Activated CD4-positive, alpha-beta T cell treated with anti-CD3 and anti-CD28 coated beads, Interleukin-2, amount 50 U/mL, for 24 hours (primary cell): ENCODE measurements at places on chromosomes 5 and 9.

DNA sequence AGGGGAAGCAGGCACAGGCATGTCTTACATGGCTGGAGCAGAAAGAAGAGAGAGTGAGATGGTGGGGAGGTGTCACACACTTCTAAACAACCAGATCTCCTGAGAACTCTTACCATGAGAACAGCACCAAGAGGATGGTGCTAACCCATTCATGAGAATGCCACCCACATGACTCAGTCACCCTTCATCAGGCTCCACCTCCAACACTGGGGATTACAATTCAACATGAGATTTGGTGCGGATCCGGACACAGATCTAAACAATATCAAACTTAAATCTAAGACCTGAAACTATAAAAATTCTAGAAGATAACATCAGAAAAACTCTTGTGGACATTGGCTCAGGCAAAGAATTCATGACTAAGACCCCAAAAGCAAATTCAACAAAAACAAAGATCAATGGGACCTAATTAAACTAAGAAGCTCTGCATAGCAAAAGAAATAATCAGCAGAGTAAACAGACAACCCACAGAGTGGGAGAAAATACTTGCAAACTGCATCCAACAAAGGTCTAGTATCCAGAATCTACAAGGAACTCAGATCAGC lies 65.4 kb downstream of the SPATA31C2 start:
- no peak for DNase-seq

- DNase-seq = no peak
Measured at GRCh38 chr9:91682806-91683205, 259.2 kb upstream of the NFIL3 start.

DNA sequence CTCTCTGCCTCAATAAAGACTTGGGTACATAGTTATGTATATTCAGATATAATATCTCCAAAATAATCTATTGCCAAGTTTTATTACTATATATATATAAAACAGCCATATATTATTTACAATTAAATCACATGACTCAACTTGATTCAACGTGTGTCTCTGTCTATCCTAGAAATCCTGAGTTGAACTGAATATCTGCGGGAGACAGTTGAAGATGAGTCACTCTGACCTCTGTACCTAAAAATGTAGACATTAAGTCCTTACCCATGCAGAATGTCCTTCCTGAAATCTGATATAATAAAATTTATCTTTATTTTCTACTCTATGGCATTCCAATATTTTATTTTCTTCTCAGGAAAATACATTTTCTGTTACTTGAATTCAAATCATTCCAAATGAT lies 218.2 kb upstream of the PRDM9 start:
- no peak for DNase-seq

GRCh38 chr5:116583862-116584222 lies 9.2 kb upstream of the SEMA6A start:
- no peak for DNase-seq

DNA sequence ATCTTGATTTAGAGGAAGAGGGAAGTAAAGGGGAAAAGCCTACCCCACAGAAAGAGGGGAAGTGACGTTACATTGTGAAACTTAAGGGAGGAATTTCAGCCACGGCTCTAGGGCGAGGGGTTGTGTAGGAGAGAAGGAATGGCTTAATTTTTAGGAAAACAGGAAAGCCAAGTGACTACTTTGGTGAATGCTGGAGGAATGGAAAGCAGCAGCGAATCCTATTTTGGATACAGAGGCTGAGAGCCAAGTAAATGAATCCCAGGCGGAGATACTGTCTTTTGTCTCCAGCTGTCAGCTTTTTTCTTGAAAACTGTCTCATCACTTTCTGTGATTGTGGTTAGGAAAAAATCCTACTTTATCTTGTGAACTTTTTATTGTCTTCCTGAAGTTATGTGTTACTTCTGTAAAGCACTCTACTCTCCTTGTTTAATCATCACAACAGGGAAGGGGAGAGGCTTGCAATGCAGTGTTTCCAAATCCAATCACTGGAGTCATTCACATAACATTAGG lies 188.4 kb downstream of the TSSK1B start:
- no peak for DNase-seq

DNA sequence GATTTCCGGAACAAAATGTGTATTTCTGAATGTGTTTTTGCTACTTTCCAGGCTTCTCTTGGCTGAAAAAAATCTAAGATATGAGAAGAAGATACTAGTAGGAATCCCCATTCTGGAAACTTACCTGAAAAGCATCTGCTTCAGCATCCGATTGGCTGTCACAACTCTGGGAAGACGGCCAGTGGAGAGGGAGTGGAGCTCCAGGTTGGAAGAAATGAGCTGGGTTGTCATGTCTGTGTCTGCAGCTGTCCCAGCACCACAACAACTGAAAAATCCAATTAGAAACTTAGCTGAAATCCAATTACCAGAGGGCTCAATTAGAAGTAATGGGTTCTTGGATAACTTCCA lies 3.0 kb downstream of the PSMB7 start:
- no peak for DNase-seq

DNA sequence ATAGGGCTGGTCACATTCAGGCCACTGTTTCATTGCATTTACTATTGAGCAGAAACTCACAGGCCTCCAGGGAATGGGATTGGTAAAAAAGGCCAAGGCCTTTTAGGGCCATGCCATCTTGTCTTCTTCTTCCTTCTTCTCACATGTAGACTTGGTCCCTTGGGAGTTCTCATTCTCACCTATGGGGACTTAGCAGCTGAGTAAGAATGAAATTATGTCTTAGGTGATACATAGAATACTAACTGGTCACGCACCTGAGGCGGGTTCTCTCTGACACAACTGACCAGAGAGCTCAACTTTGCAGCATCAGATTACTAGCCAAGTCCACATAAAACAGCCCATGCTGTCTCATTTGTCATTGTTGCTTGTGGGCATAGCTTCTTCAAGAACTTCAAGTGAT lies 641.8 kb downstream of the EFNA5 start:
- DNase-seq = no peak

DNA sequence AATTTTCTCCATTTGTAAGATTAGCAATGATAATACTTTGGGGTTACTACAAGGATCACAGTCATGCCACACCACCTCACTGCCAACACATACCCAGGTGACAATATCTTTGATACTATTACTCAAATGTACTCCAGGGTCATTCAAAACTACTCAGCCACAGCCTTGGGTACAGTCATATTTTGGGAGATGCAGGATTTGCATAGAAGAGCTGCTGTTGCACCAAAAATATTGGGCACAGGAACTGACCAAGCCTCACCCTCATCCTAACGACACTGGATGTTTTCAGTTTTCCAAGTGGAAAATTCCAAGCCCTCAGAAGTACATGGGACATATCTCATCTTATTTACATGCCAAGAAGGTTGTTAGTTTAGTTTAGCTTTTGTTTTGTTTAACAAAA lies 120.9 kb upstream of the C6 start:
- no peak for DNase-seq

DNA sequence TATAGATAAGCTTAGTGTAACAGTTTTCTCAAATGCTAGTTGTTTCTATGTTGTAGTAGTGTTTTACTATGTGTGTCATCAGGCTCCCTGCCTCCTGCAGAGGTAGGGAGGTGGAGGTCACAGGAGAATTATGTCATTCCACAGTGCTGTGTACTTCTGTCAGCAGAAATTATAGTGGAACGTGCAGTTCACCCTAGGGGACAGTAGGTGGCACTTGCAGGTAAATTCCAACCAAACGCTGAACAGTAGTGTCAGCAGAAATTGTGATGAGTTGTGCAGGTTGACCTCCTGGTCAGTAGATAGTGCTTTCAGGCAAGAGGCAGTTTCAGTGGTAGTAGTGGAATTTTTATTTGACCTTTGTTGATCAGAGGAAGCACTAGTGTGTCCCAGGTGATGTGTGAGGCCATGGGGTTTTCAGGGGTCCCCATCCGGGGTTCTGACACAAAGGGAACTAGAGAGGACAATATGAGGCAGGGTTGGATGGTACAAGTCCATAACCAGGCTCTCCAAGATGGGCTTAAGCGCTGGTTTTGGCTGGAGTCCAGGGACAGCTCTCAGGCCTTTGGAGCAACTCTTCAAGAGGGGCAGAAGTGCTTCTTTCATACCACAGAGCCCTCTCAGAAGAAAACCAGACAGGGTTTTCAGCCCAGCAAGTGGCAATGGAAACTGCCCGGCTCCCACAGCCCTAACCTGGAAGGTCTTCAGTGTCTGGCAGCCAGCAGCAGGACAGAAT lies 402.9 kb downstream of the CYLC2 start:
- no peak for DNase-seq

DNA sequence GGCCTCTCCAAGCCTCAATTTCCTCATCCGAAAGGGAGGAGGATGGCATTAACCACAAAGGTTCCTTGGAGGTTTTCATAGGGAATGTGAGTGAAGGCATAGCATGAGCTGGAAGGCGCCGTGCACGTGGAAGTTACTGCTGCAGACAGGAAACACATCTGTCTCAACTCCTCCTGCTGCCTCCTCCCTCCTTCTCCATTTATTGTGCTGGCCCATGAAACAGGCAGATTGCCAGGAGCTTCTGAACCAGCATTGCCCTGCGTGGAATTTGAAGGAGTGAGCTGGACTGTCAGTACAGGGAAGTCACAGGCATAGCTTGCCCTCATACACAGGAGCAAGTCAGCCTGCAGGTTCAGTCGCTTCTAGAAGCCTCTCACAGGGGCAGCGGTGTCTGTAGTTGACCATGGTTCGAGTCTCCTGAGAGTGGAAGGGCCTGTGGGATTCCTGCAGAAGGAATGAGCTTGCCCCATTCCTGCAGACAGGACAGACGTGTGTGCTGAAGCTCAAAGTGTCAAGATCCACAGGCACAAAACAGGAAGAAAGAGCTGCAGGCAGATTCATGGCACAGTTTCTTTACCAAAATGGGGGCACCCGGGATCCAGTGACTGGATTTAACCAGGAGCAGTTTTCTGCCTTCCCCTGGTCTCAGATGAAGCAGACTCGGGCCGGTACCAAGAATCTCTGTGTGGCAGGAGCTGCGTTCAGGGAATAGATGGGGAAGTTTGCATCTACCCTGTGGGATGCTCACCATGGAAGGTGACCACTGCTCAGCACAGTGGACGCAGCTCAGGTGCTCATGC lies 48.7 kb upstream of the CTSL start:
- no peak for DNase-seq

GRCh38 chr5:132823481-132824050 lies 6.9 kb downstream of the SHROOM1 start:
- DNase-seq = no peak

DNA sequence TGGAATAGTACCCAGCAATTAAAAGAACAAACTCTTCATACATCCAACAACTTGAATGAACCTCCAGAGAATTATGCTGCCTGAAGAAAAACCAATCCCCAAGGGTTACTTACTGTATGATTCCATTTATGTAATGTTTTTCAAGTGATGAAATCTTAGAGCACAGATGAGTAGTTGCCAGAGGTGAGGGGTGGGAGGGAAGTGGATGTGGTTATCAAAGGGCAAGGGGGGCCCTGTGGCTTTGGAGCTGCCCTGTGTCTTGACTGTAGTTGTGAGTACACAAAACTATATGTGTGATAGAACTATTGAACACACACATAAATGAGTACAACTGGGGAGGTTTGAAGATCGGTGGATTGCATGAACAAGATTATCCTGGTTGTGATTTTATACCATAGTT lies 115.8 kb upstream of the SLC25A48 start:
- DNase-seq = no peak

GRCh38 chr9:30943446-30944224 lies 1440.8 kb upstream of the ACO1 start:
- DNase-seq = no peak

DNA sequence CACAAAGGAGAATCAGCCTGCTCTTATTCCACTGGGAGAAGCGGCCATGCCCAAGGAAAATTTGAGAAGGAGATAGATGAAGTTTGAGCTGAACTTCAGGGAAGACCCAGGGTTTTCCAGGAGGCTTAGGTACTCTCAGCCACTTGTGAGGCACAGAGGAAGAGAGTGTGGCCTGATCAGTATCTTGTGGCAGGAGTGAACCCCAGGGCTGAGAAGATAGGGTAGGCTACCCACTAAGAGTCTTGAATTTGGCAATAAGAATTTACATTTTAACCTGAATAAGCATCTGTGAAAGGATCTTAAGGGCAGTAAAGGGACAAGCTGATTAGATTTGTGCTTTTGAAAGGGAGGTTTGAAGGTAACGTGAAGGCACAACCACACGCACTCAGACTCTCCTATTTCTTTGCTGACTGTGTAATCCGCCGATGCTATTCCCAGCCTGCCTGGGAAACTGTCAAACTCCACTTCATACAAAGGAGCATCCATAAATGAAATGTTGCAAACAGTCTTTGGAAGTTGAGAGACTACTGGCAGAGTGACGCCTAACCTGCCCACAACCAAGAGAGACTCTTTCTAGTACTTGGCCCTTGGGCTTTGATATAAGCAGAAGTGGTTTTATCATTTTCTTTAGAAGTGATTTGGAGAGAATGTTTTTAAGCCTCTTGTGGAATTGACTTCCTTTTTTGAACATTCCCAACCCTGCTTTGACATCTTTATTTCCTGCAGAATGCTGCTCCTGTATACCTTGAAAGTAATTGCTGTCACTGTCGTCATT lies 108.2 kb upstream of the VCAN start:
- DNase-seq = no peak

- DNase-seq = no peak
Measured at GRCh38 chr5:32406650-32407049, 37.9 kb downstream of the ZFR start.

GRCh38 chr9:76581731-76582130 lies 122.7 kb downstream of the GCNT1 start:
- no peak for DNase-seq

- no peak for DNase-seq
Measured at GRCh38 chr5:149237662-149238061, 34.0 kb upstream of the AFAP1L1 start.

- no peak for DNase-seq
Measured at GRCh38 chr5:126492939-126493338, 69.7 kb downstream of the GRAMD2B start.

GRCh38 chr5:74042959-74043358 lies 417.0 kb downstream of the ARHGEF28 start:
- no peak for DNase-seq

DNA sequence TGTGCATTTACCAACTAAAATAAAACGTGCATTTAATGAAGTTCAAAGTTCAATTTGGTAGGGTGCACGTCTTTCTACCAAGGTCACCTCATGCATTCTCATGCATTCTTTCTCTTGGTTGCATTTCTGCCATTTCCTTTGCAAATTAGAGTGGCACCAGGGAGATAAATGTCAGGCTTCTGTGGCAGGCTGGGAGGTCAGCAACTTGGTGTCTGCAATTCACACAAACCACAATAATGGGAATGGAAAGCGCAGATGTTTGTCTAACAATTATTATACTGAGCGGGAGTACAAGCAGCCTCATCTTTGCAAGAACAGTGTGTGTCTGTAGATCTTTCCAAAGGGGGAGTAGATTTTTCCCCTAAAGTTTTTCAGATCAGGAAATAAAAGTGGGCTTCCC lies 411.7 kb downstream of the DMRT2 start:
- DNase-seq = no peak

GRCh38 chr5:151318850-151319732 lies 15.5 kb upstream of the SLC36A3 start:
- no peak for DNase-seq
